BJ (cell line): ENCODE measurements at places on chromosomes 7 and 10.
A peak's percentile ranks its signal among the peaks of the same experiment; 100 is the strongest.

GRCh38 chr10:28202941-28203352 is 99.9 kb downstream of the MPP7 start:
- peak; percentile 72 for DNase-seq

GRCh38 chr7:37193087-37193774 is 255.4 kb downstream of the ELMO1 start:
- no peak for DNase-seq

GRCh38 chr10:112361951-112362751 is 11.8 kb upstream of the ACSL5 start:
- DNase-seq, result no peak

GRCh38 chr10:69742928-69743602 is 58.6 kb upstream of the COL13A1 start:
- DNase-seq, result no peak

- DNase-seq, result no peak
Observed at GRCh38 chr7:51175316-51175991, 141.2 kb downstream of the COBL start.

GRCh38 chr7:94391726-94392392 is 2.8 kb upstream of the COL1A2 start:
- DNase-seq, result peak; percentile 60

DNA sequence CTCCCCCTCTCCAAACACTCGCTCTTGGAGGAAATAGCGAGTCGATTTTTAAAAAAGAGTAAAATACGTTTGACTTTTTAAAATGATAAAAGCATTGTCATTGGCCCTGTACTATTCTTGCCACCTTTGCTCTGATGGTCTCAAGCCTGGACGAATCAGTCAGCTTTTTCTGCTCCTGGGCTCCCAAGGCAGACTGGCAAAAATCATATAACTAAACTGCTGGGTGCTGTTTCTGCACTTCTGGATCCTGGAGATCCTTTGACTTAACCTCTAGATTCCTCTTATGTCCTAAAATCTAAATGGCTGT is 1.8 kb downstream of the TPST1 start:
- no peak for DNase-seq

- DNase-seq, result no peak
Observed at GRCh38 chr10:4684434-4684833, 141.6 kb upstream of the AKR1E2 start.

- DNase-seq, result no peak
Observed at GRCh38 chr7:29332042-29332811, 137.7 kb downstream of the CHN2 start.

GRCh38 chr10:3467052-3467951 is 294.7 kb upstream of the PITRM1 start:
- DNase-seq, result peak; percentile 96

DNA sequence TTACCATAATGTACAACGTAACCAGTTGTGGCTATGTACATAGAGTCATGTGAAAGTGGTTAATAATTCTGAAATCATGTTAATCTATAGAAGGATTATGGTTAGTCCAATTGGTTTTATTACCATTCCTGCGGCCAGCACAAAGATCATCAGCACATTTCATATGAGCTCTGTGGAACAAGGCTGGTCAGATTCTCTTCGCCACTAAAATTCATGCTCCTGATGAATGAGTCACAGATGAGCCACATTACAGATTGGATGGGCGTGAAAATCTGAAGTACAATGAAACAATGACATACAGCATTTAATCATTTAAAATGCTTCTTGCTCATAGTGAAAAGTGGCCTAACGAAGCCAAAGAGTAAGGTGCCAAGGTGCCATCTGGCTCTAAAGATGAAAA is 716.2 kb upstream of the PHF14 start:
- no peak for DNase-seq

DNA sequence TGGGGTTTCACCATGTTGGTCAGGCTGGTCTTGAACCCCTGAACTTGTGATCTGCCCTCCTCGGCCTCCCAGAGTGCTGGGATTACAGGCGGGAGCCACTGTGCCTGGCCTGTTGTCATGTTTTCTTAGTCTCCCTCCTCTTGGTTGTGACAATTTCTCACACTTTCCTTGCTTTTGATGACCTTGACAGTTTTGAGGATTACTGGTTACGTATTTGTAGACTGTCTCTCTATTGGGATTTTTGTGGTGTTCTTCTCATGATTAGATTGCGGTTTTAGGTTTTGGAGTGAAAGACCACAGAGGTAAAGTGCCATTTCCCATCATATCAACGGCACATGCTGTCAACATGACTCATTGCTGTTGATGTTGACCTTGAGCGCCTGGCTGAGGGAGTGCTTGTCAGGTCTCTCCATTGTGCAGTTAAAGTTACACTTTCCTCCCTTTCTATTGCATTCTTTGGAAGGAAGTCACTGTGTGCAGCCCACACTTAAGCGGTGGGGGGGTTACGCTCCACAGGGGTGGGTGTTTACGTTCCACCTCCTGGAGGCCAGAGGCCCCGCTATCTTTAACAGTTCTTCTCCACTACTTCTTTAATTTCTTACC is 10.8 kb downstream of the NEURL1 start:
- no peak for DNase-seq

DNA sequence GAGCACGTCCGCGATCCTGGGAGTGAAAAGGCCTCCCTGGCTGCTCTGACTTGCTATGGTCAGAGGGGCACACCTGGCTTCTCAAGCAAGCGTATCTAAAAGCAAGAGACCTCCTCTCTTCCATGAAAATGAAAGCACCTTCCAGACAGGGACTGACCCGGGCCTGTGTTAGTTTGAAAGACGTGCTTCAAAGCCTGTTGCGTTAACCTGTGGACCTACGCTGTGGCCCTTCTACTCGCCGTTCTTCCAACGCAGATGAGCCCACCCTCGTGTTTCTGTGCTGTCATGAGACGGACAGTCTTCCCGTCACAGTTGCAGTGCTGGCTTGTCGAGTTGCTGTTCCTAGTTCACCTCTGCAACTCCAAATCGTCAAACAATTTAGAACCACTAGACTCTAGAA is 15.5 kb upstream of the GDI2 start:
- no peak for DNase-seq

- no peak for DNase-seq
Observed at GRCh38 chr10:30687698-30688213, 58.2 kb upstream of the LYZL2 start.

GRCh38 chr7:36967387-36967786 is 243.1 kb upstream of the AOAH start:
- DNase-seq, result no peak

DNA sequence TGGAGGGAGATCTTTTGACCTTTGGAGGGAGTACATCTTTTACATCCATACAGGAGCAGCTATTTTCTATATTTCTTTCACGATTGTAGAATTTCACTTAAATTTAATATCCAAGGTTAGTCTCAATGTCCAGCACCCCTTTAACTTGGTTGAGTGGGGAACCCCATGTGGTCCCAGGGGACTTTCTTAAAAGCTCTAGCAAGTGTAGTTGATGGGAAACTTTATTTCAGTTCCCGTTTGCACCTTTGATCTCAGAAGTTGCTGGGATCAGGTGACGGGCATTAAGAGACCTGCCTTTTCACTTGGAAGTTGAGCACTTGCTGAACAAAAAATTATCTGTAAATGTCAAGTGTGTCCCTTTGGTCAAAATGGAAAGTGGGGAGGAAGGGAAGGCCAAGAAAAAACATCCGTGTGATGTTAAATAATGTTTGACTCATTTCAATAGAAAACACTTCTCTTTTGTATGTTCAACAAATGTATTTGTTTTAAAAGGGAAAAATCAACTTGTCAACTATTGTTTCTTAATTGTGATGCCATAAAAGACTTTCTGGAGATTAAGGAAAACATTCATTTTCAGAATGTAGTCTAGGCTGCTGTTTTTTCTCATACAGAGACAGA is 370.1 kb upstream of the GALNT17 start:
- DNase-seq, result no peak

GRCh38 chr10:21423338-21423737 is 102.1 kb downstream of the SKIDA1 start:
- no peak for DNase-seq

DNA sequence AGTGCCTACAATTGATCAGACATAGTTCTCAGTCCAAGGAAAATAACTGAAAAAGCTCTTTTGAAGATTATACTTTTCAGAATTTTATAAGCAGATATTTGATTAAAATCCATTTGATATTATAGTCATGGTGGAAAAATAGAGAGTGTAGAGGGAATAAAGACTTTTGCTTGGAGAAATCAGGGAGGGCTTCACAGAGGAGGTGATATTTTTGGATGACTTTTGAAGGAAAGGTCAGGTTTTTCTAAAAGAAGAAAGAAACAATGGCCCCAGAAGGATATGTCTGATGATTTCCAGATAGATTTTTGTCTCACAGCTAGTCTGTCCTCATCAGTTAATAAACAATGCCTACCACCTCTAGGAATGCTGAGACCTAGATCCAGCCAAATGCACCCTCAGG is 806.3 kb upstream of the CELF2 start:
- no peak for DNase-seq

DNA sequence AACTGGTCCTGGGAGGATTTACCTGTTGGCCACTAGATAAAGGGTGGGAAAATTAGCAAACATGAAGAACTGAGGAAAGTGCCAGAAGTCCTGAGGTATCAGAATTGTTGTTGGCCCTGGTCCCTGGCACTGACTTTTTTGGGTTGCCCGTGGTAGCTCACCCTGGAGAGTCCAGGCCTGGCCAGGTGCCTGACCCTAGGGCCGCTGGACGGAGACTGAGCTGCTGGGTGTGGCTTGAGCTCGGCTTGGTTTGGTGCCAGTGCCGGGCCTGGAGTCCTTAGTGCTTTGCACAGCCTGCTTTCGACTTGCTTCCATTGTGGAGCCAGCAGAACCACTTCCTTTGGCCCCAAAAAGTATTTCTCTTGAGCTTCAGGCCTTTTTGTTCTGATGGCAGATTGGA is 12.9 kb downstream of the MDH2 start:
- no peak for DNase-seq

GRCh38 chr7:2903682-2904162 is 59.6 kb upstream of the GNA12 start:
- no peak for DNase-seq

DNA sequence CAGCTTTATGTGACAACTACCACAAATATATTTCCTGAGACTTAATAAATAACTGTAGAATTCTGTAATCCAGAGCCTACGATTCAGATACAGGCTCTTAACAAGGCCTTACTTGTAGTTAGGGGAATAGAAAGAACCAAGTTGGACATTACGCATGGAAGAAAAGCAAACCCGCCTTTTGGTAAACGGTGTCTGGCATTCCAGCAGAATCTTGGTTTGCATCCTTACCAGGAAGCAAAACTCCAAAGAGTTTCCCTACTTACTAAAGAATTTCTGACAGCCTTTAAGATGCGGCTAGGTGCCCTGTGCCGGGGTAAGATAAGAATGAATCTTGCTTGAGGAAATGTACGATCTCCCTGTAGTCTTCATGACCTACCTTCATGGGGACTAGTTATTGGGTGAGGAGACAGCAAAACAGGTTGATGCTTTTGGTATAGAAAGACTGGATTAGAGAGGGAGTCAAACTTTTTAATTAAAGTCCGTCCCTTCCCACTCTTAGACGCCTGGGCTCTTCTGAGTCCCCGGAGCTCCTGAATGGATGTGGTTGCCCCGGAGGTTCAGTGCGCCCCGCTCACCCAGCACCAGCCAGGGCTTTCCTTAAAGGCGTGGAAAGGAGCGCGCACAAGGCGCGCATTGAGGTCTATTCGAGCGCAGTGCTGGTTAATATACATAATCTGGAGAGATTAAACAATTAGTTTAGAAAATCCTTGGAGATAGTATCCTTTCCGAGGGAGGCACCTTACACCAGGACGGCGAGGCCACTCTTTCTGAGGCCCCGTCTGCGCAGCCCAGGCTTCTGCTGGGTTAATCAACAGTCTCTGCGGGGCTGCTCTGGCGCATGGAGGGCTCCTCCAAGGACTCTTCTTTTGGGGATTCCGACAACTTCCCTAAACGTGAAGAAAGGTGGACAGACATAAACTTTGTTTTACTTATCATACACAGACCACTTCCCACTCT is 11.5 kb downstream of the PTF1A start:
- no peak for DNase-seq

DNA sequence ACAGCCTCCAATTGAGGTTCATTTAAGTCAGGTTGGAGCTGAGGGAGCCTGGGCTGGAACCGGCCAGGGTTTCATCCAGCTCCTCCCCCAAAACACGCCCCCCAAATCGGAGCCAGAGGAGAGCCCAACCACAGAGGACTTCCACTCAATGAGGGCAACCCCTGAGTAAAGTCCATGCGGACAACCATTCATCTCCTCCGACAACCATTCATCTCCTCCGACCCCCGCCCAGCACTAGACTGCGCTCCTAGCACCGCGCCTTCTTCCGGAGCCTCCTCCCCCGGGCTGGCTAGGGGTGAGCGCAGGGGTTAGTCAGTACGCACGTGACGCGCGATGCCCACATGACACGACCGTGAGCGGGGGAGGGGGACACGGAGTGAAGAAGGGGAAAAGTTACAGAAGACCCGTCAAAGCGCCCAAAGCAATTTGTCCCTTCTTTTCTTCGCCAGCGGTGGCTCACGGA is 1.4 kb downstream of the MAGI2 start:
- DNase-seq, result no peak

DNA sequence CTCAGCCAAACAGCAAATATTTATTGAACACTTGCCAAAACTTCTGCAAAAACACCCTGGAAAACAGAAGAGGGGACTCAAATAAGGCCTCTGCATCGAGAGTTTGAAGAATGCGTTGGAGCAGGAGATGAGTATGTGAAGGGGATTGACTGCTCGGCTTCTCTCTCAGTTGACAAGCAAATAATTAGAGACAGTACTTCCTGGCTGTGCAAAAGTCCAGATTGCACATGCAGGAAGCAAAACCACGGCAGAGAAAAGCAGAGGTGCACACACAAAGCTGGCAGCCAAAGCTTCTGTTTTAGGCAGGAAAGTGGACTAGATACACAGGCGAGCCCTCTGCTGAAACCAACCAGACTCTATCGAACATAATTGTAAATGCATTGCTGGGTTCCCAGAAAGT is 343.6 kb upstream of the MGMT start:
- no peak for DNase-seq

- DNase-seq, result peak; percentile 79
Observed at GRCh38 chr7:113087071-113087998, 708 bp upstream of the GPR85 start.

- DNase-seq, result no peak
Observed at GRCh38 chr10:1198453-1199344, 142.5 kb downstream of the WDR37 start.
